ENCODE measurements at places on chromosomes 3 and 15.
A peak's percentile ranks its signal among the peaks of the same experiment; 100 is the strongest.

GRCh38 chr3:47434849-47435248 lies 40.9 kb downstream of the SCAP start:
- H3K27ac ChIP-seq = no peak overlapping the region
- H3K36me3 ChIP-seq = peaks cover 51% of the 10 kb centered on the region
- DNase-seq = no peak
- no peak overlapping the region for H3K4me3 ChIP-seq
- H3K27me3 ChIP-seq = no peaks in the 10 kb centered on the region

- no peaks in the 10 kb centered on the region for H3K27me3 ChIP-seq
- no peak for DNase-seq
- peaks cover 7% of the 10 kb centered on the region for H3K36me3 ChIP-seq
Observed at GRCh38 chr3:53082736-53083135, 36.9 kb upstream of the SFMBT1 start.

DNA sequence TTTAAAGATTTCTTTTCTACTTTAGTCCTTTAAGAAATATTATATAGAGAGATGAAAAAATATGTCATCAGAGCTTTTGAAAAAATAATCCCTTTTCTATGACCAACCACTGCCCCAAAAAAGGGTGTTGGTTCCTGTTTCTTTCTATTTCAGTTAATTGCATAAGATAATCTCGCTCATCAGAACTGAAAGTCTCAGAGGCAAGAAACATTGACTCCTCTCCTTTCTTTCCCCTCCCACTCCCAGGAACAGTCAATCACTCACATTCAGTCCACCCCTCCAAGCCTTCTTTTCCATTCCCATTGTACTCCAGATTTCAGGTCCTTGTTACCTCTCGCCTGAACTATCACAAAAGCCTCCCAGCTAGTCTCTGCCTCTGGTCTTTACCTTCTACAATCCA lies 153.7 kb upstream of the ABI3BP start:
- no peak for DNase-seq
- no peak overlapping the region for H3K4me3 ChIP-seq
- no peaks in the 10 kb centered on the region for H3K4me1 ChIP-seq
- no peak overlapping the region for H3K27ac ChIP-seq
- no peaks in the 10 kb centered on the region for H3K36me3 ChIP-seq
- no peaks in the 10 kb centered on the region for H3K27me3 ChIP-seq

- no peaks in the 10 kb centered on the region for H3K36me3 ChIP-seq
- no peak overlapping the region for H3K27ac ChIP-seq
- no peaks in the 10 kb centered on the region for H3K27me3 ChIP-seq
- no peaks in the 10 kb centered on the region for H3K4me1 ChIP-seq
- DNase-seq = no peak
- H3K4me3 ChIP-seq = no peak overlapping the region
Observed at GRCh38 chr3:43854916-43855315, 164.2 kb downstream of the ABHD5 start.

- no peaks in the 10 kb centered on the region for H3K36me3 ChIP-seq
- no peak overlapping the region for H3K27ac ChIP-seq
- H3K27me3 ChIP-seq = no peaks in the 10 kb centered on the region
- H3K4me1 ChIP-seq = no peaks in the 10 kb centered on the region
- H3K4me3 ChIP-seq = no peak overlapping the region
- no peak for DNase-seq
Observed at GRCh38 chr15:86382341-86382740, 302.7 kb downstream of the AGBL1 start.

DNA sequence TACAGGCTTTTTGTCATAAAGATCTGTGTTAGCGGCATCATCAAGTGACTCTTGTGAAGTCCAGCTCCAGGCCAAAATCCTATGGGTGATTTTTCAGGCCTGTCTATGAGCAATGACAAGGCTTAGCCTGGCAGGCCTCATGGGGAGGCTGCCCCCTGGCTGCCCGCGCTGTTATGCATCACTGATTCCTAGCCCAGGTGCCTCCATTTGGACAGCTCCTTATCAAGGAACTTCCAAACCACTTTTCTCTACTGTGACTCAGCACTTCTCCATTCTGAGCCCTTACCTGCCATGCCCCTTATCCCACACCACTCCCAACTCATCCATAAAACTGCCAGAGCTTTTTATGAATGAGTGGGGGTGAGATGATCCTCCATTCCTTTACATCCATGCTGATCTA lies 91.5 kb upstream of the C3orf80 start:
- no peaks in the 10 kb centered on the region for H3K36me3 ChIP-seq
- peaks cover 2% of the 10 kb centered on the region for H3K27me3 ChIP-seq
- no peak overlapping the region for H3K27ac ChIP-seq
- peak; percentile 30 for DNase-seq

GRCh38 chr15:62138124-62138523 lies 27.0 kb downstream of the C2CD4B start:
- H3K36me3 ChIP-seq = no peaks in the 10 kb centered on the region
- no peak overlapping the region for H3K4me3 ChIP-seq
- no peak overlapping the region for H3K27ac ChIP-seq
- H3K27me3 ChIP-seq = no peaks in the 10 kb centered on the region
- no peaks in the 10 kb centered on the region for H3K4me1 ChIP-seq
- no peak for DNase-seq

GRCh38 chr3:127988770-127989557 lies 63.3 kb upstream of the SEC61A1 start:
- H3K36me3 ChIP-seq = no peaks in the 10 kb centered on the region
- H3K27me3 ChIP-seq = no peaks in the 10 kb centered on the region
- DNase-seq = no peak
- H3K27ac ChIP-seq = no peak overlapping the region

- no peaks in the 10 kb centered on the region for H3K27me3 ChIP-seq
- H3K27ac ChIP-seq = no peak overlapping the region
- H3K4me3 ChIP-seq = no peak overlapping the region
Observed at GRCh38 chr15:25226360-25226759, 212.5 kb downstream of the UBE3A start.

DNA sequence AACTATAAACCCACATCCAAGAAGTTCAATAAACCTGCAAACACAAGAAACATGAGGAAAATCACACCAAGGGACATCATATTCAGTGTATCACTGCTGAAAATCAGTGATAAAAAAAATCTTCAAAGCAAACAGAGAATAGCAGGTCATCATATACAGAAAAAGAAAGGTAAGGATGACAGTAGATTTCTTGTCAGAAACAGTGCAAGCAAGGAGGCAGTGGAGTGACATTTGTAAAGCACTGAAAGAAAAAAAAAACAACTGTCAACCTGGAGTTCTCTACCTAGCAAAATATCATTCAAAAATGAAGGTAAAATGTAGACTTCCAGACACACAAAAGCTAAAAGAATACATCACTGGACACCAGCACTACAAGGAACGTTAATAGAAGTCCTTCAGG lies 71.5 kb downstream of the TRPC1 start:
- no peak overlapping the region for H3K27ac ChIP-seq
- H3K36me3 ChIP-seq = no peaks in the 10 kb centered on the region
- no peak for DNase-seq
- no peaks in the 10 kb centered on the region for H3K27me3 ChIP-seq

- no peak for DNase-seq
- no peaks in the 10 kb centered on the region for H3K36me3 ChIP-seq
- no peak overlapping the region for H3K4me3 ChIP-seq
- no peaks in the 10 kb centered on the region for H3K4me1 ChIP-seq
- H3K27me3 ChIP-seq = no peaks in the 10 kb centered on the region
Observed at GRCh38 chr3:16728770-16729745, 123.8 kb upstream of the DAZL start.

- H3K4me3 ChIP-seq = no peak overlapping the region
- no peaks in the 10 kb centered on the region for H3K36me3 ChIP-seq
- no peaks in the 10 kb centered on the region for H3K4me1 ChIP-seq
- H3K27ac ChIP-seq = no peak overlapping the region
Observed at GRCh38 chr15:100112636-100113305, 229.0 kb downstream of the ADAMTS17 start.

GRCh38 chr15:25850154-25851111 lies 12.7 kb downstream of the ATP10A start:
- H3K4me1 ChIP-seq = peaks cover 47% of the 10 kb centered on the region
- H3K4me3 ChIP-seq = peak overlapping the region; percentile 34
- peak; percentile 95 for DNase-seq
- H3K27me3 ChIP-seq = no peaks in the 10 kb centered on the region
- H3K36me3 ChIP-seq = no peaks in the 10 kb centered on the region
- peak overlapping the region; percentile 97 for H3K27ac ChIP-seq

DNA sequence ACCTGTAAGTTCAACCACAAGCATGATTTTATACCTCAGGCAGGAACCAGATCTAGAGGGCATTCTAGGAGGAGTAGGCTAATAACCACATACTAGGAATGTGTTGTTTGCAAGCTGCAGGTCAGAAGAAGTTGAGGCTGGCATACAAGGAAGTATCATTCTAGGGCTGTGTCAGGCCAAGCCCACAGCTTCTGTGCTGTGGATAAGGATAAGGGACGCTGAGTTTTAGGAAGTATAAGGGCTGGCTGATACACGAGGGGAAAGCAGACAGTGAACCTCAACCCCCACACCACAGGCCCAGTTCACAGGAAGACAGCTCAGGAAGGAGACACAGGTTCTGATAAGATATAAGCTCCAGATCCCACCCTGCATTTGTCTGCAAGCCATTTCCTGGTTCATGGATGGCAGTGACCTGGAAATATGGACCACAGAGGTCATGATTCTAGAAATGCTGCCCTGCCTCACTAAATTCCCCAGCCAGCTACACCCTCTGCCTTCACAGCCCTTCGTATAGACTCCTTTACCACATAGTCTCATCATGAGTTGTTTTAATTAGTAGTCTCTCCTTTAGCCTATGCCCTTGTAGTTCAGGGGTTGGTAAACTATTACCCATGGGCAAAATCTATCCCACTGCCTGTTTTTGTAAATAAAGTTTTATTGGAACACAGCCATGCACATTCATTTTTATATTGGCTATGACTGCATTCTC lies 260.7 kb downstream of the OPA1 start:
- no peak overlapping the region for H3K4me3 ChIP-seq
- H3K36me3 ChIP-seq = no peaks in the 10 kb centered on the region
- DNase-seq = no peak
- H3K27me3 ChIP-seq = no peaks in the 10 kb centered on the region
- peaks cover 11% of the 10 kb centered on the region for H3K4me1 ChIP-seq
- no peak overlapping the region for H3K27ac ChIP-seq

DNA sequence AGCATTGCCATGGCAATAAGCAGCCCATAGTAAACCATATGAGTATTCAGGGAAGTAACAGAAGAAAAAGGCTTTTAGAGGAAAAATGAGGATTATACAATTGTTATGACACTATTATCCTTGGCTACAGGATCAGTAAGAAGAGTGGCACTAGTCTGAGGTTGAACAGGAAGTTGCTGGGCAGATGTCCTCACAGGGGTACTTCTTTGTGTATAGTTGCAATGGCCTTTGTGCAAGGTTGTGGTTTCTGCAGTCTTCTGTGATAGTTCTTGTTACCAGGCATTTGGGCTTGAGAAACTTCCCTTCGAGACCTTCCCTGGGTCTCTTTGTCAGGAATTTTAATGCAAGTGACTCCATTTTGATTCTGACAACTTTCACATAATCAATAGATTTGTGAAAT lies 100.6 kb upstream of the ATP11B start:
- H3K36me3 ChIP-seq = no peaks in the 10 kb centered on the region
- no peaks in the 10 kb centered on the region for H3K27me3 ChIP-seq
- no peak overlapping the region for H3K27ac ChIP-seq
- peaks cover 14% of the 10 kb centered on the region for H3K4me1 ChIP-seq
- peak; percentile 45 for DNase-seq

- H3K27ac ChIP-seq = no peak overlapping the region
- H3K27me3 ChIP-seq = no peaks in the 10 kb centered on the region
- H3K4me3 ChIP-seq = no peak overlapping the region
- DNase-seq = no peak
Observed at GRCh38 chr15:38010395-38010794, 76.0 kb downstream of the TMCO5A start.

- H3K4me3 ChIP-seq = peak overlapping the region; percentile 83
- H3K27me3 ChIP-seq = peaks cover 67% of the 10 kb centered on the region
- H3K36me3 ChIP-seq = no peaks in the 10 kb centered on the region
- no peak overlapping the region for H3K27ac ChIP-seq
Observed at GRCh38 chr15:74958320-74958907, 1.8 kb upstream of the RPP25 start.

DNA sequence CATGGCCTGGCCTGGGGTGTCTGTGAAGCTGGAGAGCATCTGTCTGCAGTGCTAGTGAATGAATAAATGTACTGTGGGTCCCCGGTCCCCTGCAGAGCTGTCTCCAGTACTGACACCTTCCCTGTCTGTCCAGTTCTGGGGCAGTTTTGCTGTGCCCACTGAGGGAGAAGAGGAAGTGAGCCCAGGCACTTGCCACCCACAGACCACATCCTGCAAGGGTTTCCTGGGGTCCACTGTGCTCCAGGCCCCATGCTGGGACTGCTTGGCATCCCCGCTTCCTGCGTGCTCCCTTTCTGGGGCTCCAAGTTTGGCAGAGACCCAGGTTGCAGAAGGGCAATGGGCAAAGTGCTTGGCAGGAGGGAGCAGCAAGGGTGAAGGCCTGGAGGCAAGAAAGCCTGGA lies 4.9 kb upstream of the SLC6A6 start:
- H3K4me3 ChIP-seq = no peak overlapping the region
- no peaks in the 10 kb centered on the region for H3K36me3 ChIP-seq
- H3K27me3 ChIP-seq = no peaks in the 10 kb centered on the region
- peak; percentile 65 for DNase-seq
- H3K27ac ChIP-seq = no peak overlapping the region
- H3K4me1 ChIP-seq = peaks cover 45% of the 10 kb centered on the region

GRCh38 chr3:30457726-30458125 lies 148.7 kb upstream of the TGFBR2 start:
- H3K4me3 ChIP-seq = no peak overlapping the region
- no peak overlapping the region for H3K27ac ChIP-seq
- no peaks in the 10 kb centered on the region for H3K36me3 ChIP-seq
- no peak for DNase-seq
- H3K27me3 ChIP-seq = no peaks in the 10 kb centered on the region

DNA sequence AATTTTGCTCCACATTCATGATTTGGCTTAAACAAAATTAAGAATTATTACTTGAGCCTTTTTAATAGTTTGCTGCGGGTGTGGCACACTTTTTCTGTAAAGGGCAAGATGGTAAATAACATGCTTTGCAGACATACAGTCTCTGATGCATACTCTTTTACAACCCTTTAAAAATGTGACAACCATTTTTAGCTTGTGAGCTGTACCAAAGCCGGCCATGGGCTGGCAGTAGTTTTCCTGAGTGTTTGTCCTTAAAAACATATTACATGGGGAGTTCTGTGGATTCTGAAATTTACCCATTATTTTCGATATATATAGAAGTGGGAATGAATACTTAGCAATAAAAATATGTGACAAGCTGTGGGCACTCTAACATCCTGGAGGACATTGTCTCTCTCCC lies 163.4 kb downstream of the FNDC3B start:
- H3K27ac ChIP-seq = peak overlapping the region; percentile 73
- no peak for DNase-seq
- H3K4me3 ChIP-seq = no peak overlapping the region

Measured in CD14-positive monocyte (primary cell).